ENCODE measurements at places on chromosomes 11 and 22.

DNA sequence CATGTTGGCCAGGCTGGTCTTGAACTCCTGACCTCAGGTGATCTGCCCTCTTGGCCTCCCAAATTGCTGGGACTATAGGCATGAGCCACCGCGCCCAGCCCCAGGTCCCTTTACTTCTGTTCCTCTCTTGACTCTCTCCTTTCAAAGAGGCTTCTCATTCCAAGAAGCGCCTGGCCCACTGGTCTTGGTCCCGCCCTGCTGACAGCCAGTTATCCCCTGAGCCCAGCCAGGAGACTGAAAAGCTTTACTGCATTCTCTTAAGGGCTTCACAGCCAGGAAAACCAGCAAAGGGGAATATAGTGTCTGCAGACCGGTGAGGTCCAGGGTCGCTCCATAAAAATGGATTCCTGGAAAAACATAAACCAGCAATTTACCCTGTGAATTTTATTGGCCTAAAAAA is 68.3 kb downstream of the NFAM1 start:
- no peak for DNase-seq

DNA sequence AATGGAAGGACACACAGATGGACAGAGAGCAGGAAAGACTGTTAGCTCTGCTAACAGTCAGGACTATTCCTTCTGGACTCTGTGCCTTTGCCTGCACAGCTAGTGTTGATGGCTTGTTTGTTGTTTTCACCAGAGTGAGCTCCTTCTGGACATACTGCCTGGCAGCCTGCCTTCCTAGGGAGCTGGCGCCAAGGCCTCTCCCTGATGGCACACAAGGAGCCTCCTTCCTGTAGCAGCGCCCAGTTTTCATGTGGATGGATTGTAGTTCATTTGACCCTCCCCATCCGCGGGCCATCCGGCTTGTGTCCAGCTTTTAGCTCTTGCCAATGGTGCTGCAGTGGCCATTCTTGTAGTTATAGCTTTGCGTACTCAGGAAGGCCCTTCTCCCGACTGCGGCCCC is 16.6 kb upstream of the BCR start:
- DNase-seq, result peak; percentile 78

DNA sequence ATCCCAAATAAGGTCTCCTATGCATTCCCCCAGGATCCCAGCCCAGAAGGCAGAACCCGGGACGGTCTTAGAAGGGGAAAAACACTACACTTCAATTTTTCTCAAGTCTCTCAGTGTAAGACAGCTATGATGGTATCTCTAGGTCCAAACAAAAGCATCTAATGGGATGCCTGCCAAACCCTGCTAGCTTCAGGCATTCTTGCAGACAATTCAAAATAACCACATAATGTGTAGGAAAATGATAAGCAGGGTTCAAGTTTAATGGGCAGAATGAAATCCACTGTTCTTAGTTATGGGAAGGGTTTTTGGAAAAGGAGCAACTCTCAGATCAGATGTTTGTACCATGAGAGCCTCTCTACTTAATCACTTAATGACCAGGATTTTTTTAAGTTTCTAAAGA is 119.8 kb upstream of the ANO1 start:
- no peak for DNase-seq

GRCh38 chr22:40345815-40346184 is 500 bp upstream of the ADSL start:
- DNase-seq, result no peak

- DNase-seq, result no peak
These were observed 28.2 kb downstream of the SIK3 start for GRCh38 chr11:117070016-117070415.

GRCh38 chr22:20787746-20788626 is 14.1 kb downstream of the SERPIND1 start:
- no peak for DNase-seq

GRCh38 chr11:83471831-83472727 is 185.9 kb upstream of the CCDC90B start:
- no peak for DNase-seq

DNA sequence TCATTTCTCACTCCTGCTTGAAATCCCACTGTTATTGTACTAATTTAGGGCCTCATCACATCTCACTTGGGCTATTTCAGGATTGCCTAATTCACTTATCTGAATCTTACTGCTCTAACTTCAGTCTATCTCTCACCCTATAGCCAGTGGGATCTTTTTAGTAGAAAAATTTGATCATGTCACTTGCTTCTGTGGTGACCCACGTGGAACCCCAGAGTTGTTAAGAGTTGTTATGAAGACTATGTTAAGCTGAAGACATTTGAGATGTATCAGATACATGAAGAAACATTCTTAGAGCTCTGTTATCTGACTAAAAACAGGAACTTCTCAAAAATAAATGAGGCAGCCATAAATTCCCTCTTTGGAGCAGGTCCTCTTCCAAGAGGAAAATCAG is 1375.6 kb upstream of the TENM4 start:
- DNase-seq, result no peak

- no peak for DNase-seq
These were observed 70.7 kb downstream of the FLI1 start for GRCh38 chr11:128764424-128765095.

GRCh38 chr11:4671741-4672140 is 25.9 kb downstream of the OR51E2 start:
- no peak for DNase-seq

GRCh38 chr22:38782402-38783094 is 11.4 kb downstream of the DNAL4 start:
- no peak for DNase-seq

DNA sequence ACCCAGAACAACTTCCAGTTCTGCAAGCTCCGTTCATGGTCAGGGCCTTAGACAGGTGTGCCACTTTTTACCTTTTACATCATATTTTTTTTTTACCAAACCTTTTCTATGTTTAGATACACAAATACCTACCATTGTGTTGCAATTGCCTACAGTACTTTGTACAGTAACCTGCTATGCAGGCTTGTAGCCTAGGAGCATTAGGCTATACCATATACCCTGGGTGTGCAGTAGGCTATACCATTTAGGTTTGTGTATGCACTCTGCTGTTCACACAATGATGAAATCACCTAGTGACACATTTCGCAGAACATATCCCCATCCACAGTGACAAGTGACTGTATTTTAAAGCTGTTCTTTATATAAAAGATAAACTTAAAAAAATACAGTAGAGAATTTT is 29.6 kb downstream of the APIP start:
- DNase-seq, result no peak

DNA sequence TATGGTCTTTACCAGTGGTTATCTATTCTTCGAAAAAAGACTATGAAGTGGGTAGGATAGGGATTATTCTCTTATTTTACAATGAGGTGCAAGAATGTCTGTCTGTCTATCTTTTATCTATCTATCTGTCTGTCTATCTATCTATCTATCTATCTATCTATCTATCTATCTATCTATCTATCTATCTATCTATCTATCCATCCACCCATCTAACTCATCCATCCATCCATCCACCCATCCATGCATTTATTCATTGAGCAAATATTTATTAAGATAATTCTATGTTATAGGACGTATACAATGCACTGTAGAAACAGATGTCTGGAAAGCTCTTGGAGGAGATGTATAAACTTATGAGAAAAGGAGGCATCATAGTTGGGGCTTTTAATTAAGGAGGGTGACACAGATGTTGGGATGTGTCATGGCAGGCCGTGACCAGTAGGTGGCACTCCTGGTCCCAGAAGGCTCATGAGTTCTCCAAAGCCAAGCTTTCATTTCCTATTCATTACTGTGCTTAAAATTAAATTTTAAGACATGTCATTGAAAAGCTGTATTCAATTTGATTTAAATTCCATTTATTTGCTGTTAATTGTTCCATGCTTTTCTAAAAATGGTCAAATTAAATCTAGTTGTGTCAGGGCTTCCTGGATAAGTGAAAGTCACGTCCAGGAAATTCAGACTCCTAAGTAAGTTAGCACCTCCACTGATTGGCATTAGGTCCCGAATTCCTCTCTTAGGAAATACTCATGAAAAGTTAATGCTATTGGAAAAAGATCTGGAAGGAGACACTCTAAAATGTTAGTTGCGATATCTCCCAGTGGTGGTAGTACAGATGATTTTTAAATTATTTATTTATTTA is 19.0 kb upstream of the E2F8 start:
- peak; percentile 82 for DNase-seq

GRCh38 chr22:27845644-27846043 is 44.1 kb upstream of the MN1 start:
- DNase-seq, result no peak

DNA sequence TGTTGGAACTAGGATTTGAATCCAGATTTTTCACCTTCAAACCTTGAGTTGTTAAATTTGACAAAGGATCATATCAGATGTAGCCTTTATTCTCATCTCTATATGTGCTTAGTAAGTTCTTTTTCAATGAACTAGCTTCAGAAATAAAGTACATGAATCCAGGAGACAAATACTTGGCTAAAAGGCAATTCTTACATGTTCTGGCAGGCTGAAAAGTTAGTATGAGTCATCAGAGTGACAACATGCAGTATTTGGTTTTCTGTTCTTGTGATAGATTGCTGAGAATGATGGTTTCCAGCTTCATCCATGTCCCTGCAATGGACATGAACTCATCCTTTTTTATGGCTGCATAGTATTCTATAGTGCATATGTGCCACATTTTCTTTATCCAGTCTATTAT is 40.4 kb downstream of the BBOX1 start:
- no peak for DNase-seq

DNA sequence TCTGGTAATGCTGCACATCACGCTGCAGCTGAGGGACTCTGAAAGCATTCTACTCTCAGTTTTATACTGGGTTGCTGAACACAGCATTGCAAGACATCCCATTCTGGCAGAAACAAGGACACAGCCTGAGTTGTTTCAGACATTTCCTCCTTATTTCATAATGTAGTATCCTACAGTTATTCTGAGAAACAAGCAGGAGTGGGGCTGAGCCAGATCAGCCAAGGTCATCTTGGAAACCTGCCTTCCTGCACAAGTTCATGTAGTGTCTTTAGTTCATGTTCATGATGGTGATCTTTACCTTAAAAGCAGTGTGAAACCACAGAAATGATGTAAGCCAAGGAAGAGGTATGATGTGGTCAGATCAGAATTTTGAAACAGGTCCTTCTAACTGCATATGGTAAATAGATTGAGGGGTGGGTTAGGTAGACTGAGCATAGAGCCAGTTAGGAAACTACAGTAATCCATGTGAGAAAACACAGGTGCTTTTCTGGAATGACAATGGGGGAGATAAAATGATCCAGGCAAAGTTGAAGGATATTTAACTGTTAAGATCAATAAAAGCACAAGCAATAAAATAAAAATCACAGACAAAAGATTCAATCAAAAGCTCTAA is 1686.8 kb downstream of the LRRC4C start:
- DNase-seq, result no peak

Measured in head of caudate nucleus (tissue), 42 donors.